Neural progenitor cell (in vitro differentiated cells): ENCODE measurements at places on chromosomes 16 and 17. TPM values are rescaled to one million over a fixed set of nuclear protein-coding genes. Genes with fewer than 3 reads are reported as not detected.

DNA sequence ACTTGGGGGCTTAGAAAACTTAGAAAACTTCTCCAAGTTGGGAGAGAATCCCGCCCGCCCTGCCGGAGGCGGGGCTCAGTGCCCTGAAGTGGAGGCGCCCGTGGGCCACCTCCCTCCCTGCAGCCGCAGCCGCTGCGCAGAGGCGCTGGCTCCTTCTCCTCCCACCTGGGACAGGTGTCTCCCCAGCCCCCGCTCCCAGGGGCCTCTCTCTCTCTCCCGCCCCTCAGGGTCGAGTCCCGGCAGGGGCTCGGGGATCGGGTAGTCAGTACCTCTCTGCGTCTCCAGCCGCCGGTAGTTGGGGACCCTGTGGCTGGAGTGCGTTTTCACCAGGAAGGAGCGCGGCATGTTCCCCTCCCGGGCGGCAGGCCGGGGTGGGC lies 257 bp downstream of the SNAI3 start:
- DNase-seq: no peak

The NPW gene
- total RNA-seq: 0.99 TPM in 1 of 2 replicates, not detected in the other

The EPOP gene
- total RNA-seq: 8.0 and 19.3 TPM in 2 replicates

DNA sequence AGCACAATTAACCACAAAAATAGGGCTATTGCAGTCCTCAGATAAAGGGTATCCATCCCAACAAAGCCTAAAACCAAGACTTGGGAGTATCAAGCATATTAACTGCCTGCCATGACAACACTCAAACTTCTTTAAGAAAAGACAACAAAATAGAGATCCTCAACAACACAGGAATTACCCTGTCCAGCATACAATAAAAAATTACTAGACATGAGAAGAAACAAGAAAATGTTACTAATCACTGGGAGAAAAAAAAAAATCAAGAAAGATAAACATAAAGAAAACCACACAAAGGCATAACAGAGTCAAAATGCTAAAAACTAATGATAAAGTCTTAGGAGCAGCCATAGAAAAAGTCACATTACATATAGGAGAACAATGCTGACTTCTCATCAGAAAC lies 73.9 kb downstream of the SLC39A11 start:
- no peak for DNase-seq

The TSR1 gene
- total RNA-seq: 42.2 and 55.0 TPM in 2 replicates

DNA sequence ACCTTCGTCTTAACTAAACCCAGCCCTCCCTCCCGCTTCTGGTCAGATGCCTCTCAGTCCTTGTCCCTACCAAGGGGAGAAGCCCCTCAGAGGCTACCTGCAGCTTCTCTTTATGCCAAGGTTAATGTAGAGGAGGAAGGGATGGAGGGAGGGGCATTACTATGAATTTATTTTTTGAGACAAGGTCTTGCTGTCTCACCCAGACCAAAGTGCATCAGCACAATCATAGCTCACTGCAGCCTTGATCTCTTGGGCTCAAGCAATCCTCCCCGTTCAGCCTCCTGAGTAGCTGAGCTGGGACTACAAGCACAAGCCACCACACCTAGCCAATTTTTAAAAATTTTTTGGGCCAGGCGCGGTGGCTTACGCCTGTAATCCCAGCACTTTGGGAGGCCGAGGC lies 15.3 kb downstream of the EPOP start:
- no peak for DNase-seq

GRCh38 chr16:69922200-69922599 lies 28.9 kb upstream of the CLEC18A start:
- DNase-seq: no peak

The KCNAB3 gene
- total RNA-seq: 1.0 and 2.7 TPM in 2 replicates

GRCh38 chr17:41340934-41341861 lies 9.4 kb downstream of the KRT33A start:
- no peak for DNase-seq

- no peak for DNase-seq
These were observed 50.9 kb downstream of the PLXDC1 start for GRCh38 chr17:39100530-39100929.

The DNASE1L2 gene
- total RNA-seq: 0.21 and 1.6 TPM in 2 replicates

- DNase-seq: peak; percentile 8
These were observed 670.2 kb downstream of the CDH8 start for GRCh38 chr16:61366006-61366405.
